ENCODE measurements at places on chromosomes 3 and 15.
A peak's percentile ranks its signal among the peaks of the same experiment; 100 is the strongest.

DNA sequence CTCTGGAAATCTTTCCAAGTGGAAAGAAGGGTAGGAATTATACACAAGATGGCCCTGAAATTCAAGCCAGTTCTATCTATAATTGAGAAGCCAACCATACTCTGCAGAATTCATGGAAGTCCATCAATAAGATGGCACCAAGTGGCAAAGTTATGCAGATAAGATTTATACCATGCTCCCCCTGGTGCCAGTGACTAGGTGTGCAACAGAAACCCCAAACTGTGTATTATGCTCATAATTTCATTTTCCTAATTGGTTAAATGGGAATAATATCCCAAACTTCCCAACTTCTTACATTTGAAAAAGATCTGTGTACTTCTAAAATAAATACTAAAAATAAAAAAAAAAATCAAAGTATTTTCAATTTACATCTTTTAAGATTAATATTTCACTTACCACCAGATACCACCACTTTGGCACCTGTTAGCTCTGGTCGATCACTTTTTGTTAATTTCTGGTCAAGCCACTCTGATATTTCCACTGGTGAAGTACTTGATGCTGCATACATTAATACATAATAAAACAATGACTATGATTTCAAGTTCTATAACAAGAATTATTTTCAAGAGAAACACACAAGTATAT, 25.9 kb downstream of the ETFA start:
- no peak for DNase-seq

DNA sequence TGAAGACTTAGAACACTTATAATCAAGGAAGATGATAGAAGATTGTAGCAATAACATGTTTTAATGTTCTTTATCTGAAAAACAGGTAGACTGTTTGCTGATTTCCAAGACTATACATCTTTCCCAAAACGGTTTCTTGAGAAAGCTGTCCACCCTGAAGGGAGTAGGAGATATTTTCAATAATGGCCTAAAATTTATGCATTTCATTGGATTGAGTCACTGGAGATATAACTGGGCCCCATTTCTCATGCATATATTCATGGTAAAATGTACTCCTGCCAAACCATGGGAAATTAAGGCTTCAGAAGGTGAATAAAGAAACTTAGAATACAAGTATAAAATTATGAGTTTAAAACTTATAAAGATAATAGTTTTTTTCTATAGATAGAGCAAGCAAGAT, 143.9 kb downstream of the LSAMP start:
- no peak for DNase-seq

- DNase-seq, result no peak
Measured at GRCh38 chr3:178761024-178761423, 224.8 kb downstream of the KCNMB2 start.

DNA sequence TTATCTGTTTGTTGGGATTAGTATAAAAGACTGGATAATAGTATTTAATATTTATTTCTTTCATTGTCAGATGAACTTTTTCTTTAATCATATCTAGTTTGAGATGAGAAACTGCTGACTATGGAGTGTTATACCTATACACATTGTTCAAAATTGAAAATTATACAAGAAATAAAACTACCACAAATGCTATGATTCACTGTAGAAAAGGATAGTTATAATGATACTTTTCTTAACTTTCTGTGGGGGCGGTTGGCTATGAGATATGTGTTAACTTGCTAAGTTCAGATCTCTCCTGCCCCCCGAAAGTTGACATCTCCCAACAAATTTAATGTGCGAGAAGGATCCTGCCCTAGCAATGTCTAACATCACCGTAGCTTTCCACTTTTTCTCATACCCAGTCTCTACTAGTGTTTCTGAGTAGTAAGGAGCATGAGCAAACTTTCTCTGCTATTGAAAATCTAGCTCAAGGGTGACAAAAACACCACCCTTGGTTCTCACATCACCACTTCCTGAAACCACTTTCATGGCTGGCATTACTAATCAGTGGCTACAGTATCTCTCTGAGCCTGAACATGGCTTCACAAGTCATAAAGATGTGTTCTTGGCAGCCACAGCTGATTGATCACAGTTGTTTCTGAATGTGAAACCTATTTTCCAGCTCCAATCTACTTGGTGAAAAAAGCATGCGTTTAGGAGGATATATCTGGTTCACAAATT, 15.8 kb upstream of the SAMMSON start:
- no peak for DNase-seq

- DNase-seq, result no peak
Measured at GRCh38 chr15:81166636-81167305, 29.9 kb upstream of the IL16 start.

GRCh38 chr3:33717616-33717865, 513 bp downstream of the CLASP2 start:
- DNase-seq, result peak; percentile 32

GRCh38 chr3:157263027-157263426, 103.1 kb upstream of the CCNL1 start:
- DNase-seq, result no peak

DNA sequence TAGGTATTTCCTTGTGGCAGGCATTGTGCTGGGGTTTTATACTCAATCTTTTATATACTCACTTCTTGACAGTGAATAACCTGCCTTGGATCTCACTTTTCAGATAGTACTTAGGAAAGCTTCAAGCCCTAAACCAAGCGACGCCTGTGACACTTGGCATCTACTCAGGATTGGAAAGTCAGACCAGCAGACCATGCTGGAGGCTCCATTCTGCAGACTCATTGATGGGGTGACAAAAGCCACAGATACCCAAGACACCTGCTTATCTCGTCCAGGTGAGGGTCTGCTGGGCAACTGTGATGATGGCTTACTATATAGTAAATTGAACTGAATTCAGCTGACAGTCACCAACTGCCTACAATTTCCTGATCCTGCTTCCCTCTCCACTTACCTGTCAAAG, 79.4 kb upstream of the MRPS22 start:
- DNase-seq, result no peak

DNA sequence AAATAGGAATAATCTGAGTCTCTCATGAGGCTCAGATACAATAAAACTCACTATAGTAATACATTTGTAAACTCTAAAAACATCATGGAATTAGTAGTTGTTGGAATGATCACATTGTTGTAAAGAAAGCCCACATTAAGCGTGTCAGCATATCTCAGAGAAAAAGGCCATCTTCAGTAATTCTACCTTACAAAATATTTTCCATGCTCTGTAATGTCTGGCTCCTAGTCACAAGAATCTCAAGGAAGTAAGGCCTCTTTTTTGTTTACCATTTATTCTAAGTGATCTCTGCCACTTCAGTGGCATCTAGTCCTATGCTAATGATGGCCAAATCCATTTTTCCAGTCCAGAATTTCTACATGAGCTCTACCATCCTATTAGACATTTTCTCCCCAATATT, 240.2 kb upstream of the ZNF717 start:
- DNase-seq, result no peak

DNA sequence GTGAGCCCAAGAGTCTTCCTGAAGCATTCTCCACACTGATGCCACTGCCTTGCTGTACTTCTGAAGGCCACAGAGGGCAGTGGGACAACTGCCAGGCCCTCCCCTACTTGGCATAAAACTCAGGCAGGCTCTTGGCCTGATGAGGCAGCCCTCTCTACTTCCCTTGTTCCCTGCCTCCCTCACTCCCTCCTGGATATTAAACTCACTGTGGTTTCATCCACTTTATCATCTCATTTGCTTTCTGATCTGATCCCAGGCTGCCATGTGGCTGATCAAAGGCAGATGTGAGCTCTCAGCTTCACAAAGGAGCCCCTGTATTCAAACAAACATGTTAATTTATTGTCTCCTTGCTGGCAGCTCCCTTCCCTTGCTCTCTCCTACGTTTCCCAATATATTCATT, 533.5 kb downstream of the IGSF11 start:
- DNase-seq, result peak; percentile 7

DNA sequence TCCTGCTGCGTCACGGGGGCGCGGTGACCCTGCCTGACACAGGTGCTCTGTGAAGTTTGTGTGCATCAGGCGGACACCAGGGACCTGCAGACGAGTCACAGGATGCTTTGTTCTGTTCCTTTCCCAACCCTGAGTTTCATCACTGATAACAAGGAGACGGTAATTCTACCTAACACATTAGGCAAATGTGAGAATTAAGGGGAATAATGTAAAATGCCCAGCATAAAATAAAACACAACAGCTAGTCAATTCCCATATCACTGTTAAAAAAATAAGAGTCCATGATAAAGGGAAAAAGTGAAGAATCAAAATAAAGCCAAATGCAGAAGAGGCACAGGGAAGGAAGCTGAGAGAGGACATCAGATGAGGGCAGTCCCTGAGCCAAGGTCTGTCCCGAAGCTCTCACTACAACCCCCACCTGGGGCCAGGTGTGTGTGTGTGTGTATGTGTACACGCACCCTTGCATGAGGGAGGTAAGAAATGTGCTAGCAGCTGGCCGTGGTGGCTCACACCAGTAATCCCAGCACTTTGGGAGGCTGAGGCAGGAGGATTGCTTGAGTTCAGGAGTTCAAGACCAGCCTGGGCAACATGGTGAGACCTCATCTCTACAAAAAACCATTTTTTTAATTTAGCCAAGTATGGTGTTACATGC, 27.5 kb downstream of the PLA2G4D start:
- no peak for DNase-seq

- no peak for DNase-seq
Measured at GRCh38 chr3:51388286-51389029, 2.6 kb upstream of the RBM15B start.

DNA sequence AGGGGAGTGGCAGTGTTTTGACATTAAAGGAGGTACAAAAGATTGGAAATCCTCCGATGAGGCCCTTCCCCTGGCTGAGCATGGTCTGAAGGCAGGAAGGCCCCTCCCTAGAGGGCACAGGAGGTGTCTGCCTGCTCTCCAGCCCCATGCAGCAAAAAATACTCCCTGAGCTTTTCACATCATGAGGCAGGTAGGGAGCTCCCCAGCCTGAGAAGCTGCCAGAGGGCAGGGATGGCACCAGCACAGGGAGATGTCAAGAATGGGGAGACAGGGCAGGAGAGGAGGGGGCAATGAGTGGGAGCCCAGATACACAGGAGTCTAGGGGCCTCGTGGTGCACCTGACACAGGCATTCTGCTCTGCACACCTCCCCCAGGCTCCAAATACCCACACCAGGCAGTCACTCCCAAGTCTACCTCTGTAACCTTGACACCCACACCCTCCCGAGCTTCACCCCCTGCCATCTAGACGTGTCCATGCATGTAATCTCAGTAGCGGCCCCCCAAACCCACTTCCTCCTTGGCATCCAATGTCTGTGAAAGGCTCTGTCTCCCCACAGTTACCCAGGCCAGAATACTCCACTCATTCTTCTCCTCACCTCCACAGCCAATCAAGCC, 22.9 kb downstream of the GRAMD2A start:
- DNase-seq, result no peak

DNA sequence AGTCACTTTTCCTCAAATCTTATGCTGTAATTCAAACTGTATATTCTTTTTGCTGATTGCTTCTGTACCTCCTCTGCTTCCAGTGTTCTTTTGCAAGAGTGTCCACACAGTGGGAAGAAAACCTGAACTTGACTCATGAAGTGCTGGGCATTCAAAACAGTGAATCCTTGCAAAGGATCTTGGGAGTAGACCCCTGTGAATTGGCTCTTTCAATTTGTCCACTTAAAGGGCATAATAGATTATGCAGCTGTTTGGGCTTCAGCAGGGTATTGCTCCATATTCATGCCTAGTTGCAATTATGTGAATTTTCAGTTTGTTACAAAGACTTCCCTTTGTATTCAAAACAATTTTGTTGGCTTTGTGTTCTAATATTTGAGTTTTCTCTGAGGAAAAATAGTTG, 11.4 kb downstream of the ZFAND6 start:
- no peak for DNase-seq

DNA sequence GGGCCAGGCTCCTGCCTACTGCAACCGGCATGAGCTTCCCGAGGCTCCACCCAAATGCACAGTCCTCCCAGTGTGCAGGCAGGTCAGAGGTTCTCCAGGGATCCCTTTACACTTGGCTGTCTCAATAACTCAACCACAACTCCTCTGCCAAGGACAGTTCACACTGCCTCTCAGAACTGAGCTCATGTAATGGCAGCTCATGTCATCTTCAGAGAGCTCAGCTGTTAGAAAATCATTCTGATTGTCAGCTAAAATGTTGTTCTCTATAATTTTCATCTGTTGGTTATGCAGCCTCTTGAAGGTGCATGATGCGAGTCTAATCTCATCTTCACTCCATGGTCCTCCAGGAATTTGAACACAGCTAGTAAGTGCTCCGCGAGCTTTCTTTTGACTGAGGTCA, 76.7 kb downstream of the SST start:
- DNase-seq, result no peak

GRCh38 chr3:58049143-58049785, 41.0 kb downstream of the FLNB start:
- peak; percentile 91 for DNase-seq

DNA sequence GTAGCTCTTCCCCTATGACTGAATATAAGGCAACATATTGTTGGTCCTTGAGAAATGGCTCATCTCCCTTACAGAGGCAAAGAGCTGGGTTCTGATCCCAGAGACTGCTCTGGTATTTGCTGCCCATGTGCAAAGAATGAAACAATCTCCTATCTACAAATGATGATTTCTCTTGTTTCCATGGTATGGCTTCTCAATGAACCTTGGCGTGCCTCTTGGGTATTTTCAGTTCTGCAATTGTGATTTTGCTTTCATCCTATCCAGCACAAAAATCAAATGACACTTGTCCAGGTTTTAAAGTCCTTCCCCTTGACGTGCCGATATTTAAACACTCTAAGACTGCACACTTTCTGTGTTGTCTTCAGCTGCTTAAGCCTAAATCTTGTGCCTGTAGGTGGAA, 109.8 kb upstream of the NR2F2 start:
- no peak for DNase-seq

DNA sequence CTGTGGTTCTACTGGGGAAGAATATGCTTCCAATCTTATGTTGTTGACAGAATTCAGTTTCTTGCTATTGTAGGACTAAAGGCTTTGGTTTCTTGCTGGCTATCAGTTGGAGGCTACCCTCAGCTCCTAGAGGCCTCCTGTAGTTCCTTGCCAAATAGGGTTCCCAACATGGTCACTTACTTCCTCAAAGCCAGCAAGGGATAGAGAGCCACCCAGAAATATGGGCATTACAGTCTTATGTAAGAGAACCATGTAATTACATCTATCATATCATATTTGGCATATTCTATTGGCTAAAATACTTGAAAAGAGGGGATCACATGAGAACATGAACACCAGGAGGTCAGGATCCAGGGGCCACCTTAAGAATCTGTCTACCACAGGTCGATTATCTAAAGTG, 6.2 kb upstream of the COX17 start:
- no peak for DNase-seq
